ENCODE measurements at places on chromosomes 1 and 21.

GRCh38 chr1:87600854-87601253 is 272.2 kb downstream of the LMO4 start:
- no peak for DNase-seq

GRCh38 chr1:232853994-232854797 is 49.0 kb downstream of the MAP10 start:
- DNase-seq, result no peak

GRCh38 chr1:217542837-217543236 is 88.1 kb downstream of the GPATCH2 start:
- no peak for DNase-seq

DNA sequence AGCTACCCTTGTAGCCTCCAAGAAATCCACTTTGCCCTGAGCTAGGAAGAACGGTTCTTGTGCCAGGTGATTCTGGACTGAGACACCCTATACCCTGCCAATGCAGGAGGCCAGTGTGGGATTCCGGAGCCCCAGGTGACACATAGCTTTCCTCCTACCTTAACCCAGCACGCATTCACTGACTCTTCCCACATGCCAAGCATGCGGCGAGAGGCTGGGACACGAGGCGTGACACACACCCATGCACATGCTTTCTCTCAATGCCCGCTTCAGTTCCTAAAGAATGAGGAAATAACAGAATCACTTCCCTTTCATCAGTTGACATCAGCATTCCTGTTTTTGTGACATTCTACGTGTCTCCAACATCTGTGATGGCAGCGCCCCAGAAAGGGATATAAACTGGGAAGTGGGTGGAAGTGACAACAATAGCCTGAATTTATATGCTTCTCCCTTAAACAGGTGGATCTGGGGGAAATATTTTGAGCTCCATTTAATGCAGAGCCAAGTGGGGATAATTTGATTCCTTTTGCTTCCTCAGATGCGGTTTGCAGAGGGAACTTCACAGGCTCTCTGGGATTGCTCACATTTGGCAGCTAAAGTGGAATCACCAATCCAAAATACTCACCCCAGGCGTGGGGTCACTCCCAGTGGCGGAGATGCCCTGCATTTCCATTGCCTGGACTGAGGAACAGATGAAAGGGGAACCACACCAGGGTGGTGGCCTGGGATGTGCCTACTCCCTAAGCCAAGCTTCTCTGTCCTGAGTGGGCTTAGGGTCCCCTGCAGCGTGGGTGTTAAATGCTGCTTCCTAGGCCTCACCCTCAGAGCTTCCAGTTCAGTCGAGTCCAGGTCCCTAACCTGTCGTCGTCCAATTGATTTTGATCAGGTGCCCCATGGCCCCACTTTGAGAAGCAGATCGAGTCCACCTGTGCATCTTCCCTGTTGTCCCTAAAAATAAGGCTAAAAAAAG is 445.1 kb downstream of the SIPA1L2 start:
- no peak for DNase-seq

- DNase-seq, result no peak
Measured at GRCh38 chr1:198942466-198942865, 303.6 kb downstream of the PTPRC start.

DNA sequence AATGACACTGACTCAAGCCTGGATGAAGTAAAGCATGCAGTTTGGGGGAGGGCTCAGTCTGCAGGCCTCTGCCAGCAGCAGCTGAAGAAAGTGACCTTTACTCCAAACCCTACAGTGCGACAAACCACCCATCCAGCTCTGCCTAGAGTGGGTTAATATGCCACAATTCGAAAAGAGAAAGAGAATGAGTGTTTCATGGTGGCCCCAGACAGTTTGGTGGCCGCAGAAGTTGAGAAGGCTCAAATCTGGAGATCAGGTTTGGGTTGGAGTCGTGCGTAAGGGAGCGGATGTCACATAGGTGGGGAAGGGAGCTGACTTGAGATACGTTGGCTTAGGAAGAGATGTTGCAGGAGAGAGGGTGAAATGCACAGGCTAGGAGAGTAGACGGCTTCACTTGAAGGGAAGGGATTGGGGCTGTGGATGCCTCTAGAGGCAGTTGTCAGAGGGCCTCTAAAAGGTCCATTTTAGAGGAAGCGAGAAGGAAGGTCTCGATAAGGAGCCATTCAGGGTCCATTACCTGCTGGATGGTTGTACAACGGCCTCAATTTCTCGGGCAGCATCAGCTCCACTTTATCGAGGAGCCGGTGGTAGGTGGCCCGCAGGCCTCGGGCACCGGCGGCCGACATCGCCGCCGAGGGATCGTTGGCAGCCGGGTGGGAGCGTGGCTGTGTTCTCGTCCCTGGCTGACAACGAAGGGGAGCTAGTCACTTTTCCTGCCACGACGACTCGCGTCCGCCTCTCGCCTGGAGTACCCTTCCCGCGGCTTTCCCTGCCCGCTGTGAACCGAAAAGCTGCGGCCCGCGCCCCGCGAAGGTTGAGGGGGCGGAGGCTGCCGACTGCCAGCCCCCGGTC is 1.0 kb upstream of the DCAF6 start:
- peak; percentile 44 for DNase-seq

DNA sequence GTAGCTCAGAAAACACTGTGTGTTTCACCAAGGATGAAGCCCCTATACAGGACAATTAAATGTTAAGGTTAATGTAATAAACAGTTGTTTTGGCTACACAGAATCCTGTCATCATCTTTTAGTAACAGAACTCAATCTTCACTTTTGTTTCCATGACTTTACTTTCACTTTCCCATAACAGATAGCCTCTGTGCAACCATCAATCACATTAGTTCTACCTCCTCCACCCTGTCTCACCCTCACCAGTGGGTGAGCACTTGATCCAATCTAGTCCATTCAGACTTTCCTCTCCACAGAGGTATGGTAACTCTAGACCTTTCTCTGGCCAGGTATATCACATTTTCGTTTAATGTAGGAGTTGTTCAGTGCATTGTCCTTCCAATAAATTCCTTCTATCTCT is 1018.5 kb downstream of the ADGRL2 start:
- DNase-seq, result no peak

GRCh38 chr1:41633764-41634163 is 149.3 kb upstream of the EDN2 start:
- no peak for DNase-seq

GRCh38 chr1:6962996-6963911 is 178.0 kb downstream of the CAMTA1 start:
- DNase-seq, result peak; percentile 72

DNA sequence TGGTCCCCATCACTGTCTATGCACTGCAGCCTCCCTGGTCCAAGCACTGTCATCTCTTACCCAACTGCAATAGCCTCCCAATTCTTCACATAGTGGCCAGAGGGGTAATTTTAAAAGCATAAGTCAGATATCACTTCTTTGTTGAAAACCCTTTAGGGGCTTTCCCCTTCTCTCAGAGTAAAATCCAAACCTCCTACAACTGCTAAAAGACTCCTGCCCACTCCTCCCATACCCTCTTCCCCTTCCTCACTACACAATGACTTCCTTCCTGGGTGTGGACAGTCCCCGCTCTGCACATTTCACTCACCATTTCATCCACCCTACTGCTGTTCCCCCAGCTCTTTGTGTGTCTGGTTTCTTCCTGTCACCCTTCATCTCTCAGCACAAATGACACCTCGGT is 8.3 kb downstream of the MCOLN2 start:
- DNase-seq, result no peak

- peak; percentile 49 for DNase-seq
Measured at GRCh38 chr1:221829327-221830015, 87.6 kb upstream of the DUSP10 start.

GRCh38 chr1:164311377-164311776 is 247.6 kb upstream of the PBX1 start:
- DNase-seq, result no peak

- DNase-seq, result no peak
Measured at GRCh38 chr21:42258885-42259407, 40.0 kb downstream of the ABCG1 start.

GRCh38 chr1:167460836-167461235 is 57.5 kb downstream of the CD247 start:
- no peak for DNase-seq

DNA sequence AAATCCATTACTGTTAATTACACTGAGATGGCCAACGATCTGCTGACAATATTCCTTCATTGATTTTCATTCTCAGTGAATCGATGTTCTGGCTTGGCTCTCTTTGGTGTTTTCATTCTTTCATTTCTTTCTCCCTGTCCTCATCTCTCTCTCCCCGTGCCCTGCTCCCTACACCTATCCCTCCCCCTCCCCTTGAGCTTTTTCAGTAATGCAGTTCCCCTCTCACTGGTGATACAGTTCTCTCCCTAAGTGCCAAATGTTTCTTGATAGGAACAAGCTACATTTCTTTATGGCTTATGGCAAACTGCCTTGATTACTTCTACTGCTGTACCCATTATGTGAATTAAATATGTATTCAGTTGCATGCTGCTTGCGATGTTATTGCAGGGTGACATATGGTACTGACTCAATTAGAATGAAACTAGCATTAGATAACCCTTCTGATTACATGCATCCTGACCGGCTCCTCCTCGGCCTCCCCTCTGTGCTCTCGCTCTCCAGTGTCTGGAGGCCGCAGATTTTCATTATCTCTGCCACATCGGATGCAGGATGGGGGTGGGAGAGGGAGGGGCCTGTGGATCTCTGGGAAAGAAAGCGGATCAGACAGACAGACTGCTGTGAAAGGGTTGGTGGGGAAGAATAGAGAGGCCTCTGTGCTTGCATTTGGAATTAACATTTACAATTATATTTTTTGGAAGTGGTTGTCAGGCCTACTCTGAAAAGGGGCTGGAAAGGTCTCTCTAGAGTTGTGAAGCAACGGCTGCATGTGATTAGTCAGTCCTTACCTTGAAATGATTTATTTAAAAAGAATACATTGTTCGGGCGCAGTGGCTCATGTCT is 130.9 kb downstream of the PBX1 start:
- DNase-seq, result no peak

DNA sequence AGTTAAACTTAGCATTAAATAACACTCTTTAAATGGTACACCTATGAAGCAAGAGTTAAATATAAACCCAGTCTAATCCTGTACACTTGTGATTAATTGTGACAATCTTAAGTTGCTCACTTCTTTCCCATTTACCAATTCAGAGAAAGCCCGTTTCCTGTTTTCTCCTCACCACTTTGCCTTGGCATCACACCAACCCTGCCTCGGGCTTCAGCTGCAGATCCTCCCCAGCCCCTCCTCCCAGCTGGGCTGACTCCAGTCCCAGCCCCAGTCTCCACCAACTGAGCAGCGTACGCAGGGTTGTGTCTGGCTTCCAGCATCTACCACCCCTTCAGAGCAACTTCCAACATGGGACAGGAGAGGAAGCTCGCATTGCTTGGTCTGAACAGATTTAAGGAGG is 4.1 kb downstream of the PYCR2 start:
- no peak for DNase-seq

GRCh38 chr1:23742670-23743286 is 493 bp upstream of the ELOA start:
- DNase-seq, result no peak

- DNase-seq, result no peak
Measured at GRCh38 chr1:37765916-37766664, 1.2 kb upstream of the EPHA10 start.

GRCh38 chr1:14678011-14678638 is 79.6 kb downstream of the KAZN start:
- DNase-seq, result no peak

DNA sequence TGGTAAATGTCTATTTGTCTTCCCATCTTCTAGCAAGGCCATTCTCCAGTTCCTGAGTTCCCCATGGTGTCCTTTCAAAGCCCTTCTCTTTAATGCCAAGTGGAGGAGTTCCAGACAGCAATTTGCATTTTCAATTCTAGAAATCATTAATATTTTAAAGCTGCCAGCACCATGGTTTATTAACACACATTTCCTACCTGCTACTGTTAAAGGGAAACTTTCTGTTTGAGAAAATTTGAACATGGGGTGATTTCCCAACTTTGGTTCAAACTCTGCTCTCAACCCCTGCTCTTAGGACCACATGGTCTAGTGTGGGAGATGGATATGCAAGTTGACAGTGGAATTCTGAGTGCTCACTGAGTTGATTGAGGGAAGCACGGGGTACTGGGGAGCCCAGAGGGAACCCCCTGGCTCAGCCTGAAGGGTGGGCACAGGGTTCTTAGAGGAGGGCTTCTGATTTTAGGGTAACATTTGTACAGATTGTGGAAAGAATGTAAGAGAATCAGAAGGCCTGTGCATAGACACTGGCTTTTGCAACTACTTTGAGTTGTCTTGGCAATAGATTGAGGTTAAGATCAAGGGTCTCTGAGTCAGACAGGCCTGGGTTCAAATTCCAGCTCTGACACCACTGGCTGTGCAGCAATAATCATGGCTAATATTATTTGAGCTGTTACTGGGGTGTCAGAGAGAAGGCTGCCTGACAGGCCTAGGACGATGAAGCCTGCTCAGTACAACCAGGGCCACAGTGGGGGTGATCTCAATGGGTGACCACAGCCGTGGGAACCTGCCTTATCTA is 97.8 kb downstream of the BEND5 start:
- no peak for DNase-seq

- DNase-seq, result no peak
Measured at GRCh38 chr1:180425952-180426351, 76.4 kb downstream of the ACBD6 start.

DNA sequence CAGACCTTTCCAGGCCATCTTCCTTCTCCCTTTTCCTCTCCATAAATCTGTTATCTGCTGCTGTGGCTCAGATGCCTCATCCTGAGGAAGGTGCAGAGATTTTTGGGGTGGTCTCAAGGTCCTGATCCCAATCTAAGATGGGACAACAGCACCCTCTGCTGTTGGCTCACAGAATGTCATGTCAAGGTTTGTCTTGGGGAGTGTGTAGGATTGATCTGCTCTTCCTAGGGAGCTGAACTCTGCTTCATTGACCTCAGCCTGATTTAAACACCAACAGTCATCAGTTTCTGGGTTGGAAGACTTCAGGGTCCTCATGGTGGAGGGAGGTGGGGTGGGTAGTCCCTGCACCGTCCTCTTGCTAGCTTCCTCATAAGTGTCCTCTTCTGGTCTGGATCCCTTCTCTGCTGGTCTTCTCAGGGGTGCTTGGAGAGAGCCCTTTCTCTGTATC is 62.8 kb upstream of the LAX1 start:
- peak; percentile 68 for DNase-seq

DNA sequence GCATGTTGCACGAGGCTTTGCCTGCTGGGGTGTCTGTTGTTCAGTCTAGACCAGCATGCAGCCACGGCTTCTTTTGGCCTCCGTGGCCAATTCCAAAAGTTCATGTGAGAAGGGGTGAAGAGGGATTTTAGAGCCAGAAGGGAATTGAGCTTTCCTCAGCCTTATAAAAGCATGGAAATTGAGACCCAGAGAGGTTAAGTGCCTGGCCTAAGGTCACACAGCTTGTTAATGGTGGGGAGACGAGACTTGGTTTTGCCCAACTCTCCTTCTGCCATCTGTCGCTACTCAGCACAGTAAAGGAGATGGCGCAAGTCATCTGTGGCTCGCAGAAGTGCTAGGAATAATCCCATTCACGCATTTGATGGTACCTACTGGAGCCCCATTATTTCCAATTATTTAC is 25.7 kb downstream of the ZBTB18 start:
- DNase-seq, result no peak

- no peak for DNase-seq
Measured at GRCh38 chr21:14609274-14609673, 63.2 kb upstream of the SAMSN1 start.

- no peak for DNase-seq
Measured at GRCh38 chr1:34645919-34646318, 108.9 kb upstream of the GJB5 start.
